Urinary bladder (tissue), 4 donors: ENCODE measurements at places on chromosomes 6 and 20. TPM values are rescaled to one million over a fixed set of nuclear protein-coding genes. Genes with fewer than 3 reads are reported as not detected.

DNA sequence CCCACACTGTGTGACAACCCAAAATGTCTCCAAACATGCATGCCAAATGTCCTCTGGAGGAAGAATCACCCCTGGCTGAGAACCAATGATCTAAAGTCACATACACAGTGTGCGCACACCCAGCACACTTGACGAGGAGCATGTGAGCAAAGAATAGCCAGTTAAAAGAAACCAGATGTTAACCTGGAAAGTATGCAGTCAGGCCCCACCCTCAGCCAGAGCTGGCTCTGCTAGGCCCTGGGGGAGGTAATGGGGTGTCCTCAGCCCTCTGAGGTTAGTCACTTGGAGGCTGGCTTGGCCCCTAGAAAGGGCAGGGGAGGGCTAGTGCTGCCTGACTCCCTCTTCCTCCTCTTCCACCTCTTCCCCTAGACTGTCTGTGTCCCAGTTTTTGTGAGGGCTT, 15.2 kb upstream of the GUCA1A start:
- DNase-seq = no peak

DNA sequence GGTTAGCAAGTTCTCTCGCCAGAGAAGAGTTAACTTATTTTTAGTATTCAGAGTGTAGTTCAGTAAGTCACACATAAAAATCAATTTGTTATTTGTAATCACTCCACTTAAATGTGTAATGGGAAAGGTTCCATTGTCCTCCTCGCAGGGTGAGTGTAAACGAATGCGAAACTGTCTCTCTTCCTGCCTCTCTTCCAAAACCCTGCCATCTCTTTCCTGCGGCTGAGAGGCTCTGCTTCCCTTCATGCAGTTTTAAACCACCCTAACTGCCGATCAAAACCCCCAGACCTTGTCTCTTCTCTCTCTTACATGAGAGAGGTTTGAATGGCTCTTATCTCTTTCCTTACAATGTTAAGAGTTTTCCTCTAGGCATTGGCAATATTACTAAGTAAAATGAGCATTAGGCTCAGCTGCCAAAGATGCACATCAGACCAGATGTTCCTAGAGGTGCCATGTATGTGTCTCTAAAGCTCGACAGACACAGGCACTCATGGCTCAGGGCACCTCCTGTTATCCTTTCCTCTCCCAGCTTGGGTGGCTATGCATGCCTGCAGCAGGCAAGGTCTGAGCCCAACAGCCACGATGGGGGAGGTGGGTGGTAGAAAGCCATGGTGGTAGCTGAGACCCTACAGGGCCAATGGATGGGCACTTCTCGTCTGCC, 91.2 kb downstream of the JARID2 start:
- no peak for DNase-seq

DNA sequence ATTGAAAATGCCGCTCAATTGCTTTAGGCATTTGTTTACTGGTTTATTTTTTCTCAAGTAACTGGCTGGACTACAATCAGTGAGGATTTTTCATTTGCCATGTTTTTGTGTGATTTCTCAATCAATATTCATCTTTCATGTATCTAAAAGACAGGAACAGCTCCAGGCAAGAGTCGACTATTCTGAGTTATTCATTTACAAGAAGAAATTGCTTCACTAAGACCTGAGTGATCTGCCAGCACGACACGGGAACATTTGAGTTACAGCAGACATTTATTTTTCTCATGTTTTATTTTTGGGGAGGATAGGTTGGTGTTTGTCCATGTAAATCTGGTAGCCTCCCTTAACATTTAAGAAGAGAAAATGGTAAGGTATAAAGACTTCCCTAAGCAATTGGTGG, 124.1 kb downstream of the CBLN4 start:
- no peak for DNase-seq

DNA sequence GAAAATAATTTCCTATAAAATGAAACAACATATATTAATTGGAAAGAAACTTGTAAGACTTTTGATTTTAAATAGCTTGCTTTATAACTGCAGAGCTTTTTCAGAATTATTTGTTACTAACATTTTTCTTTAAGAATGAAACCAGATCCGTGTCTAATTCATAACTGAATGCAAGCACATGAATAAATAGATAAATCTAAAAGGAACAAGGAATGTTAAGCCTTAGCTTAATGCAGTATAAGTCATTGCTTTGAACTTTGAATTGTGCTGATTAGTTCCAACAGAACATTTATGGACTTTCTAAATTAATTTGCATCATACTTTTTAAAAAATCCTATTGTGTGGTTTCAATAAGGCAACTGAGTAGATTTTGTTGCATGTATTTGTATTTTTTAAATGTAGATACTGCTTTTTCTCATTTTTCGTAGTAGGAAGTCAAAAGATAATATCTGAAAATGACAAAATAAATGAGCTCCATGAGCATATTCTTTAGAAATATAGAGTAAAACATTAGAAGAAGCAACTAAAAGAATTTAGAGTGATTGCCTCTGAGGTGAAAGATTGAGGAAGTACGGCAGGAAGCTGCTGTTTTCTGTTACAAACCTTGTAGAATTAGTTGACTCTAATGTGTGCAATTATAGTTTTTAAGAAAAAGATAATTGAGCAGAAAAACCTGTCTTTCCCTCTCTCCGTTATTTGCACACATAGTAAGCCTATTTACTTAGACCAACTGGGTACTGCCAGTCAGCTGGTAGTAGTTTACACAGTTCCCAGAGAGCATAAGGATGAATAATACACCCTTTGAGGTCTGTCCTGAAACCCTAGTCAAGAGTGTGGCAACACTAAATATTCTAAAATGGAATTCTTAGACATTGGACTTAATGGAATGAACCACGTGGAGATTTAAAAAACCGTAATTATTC, 32.6 kb upstream of the SLC35D3 start:
- DNase-seq = no peak

DNA sequence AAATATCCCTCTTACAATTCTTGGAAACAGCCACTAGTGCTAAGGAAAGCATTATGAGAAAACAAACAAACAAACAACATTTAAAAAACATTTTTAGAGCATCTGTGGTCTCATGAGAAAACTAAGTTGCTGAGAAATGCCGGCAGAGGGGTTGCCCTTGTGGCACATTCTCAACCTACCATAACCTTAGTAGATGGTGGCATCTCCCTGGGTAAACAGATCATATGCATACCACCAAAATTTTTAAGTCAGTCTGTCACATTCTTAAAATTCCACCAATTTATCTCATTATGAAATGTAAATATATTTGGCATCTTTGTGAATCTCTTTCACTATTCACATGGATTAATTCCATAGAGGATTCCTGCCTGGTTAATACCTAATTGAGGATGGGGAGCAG, 575.7 kb upstream of the MARCKS start:
- DNase-seq = no peak

DNA sequence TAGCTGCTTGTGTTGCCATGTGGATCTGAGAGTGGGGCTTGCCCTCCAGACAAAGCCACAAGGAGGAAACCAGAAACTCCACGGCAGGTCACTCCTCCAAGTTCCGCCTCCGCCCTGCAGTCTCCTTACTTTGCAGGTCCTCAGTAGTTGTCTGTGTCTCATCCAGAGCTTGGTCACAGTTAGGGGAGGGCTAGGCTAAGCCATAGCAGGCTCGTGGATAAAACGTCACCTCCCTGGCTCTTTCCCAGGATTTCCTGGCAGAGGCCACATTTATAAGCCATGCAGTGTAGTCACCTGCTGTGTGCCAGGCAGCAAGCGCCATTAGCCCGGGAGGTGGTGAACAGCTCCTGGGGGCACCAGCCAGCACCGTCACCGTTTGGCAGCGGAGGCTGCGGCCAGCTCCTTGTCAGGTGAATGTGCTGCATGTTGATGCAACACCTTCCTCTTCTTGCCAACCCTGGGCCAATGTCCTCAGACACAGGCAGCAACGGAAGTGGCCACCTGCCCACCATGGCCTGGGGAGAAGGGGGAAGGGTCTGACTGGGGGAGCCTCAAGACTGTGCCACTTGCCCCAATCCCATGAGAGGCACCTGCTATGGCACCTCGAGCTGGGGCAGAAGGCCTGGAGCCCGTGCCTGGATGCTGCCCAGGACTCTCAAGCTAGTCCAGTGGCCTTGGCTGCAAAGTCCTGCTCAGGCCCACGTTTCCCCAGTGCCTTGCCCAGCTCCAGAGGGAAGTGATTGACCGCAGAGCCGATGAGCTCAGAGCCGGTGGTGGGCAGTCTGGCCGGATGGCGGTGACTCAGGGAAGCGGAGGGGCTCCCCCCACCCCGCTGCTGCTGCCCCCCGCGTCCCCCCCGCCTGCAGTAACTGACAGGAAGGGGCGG, 39.0 kb upstream of the SLCO4A1 start:
- DNase-seq = no peak

- no peak for DNase-seq
These were observed 8.4 kb downstream of the FOXS1 start for GRCh38 chr20:31836853-31837608.

- no peak for DNase-seq
These were observed 9.8 kb downstream of the FOXA2 start for GRCh38 chr20:22574545-22575086.

DNA sequence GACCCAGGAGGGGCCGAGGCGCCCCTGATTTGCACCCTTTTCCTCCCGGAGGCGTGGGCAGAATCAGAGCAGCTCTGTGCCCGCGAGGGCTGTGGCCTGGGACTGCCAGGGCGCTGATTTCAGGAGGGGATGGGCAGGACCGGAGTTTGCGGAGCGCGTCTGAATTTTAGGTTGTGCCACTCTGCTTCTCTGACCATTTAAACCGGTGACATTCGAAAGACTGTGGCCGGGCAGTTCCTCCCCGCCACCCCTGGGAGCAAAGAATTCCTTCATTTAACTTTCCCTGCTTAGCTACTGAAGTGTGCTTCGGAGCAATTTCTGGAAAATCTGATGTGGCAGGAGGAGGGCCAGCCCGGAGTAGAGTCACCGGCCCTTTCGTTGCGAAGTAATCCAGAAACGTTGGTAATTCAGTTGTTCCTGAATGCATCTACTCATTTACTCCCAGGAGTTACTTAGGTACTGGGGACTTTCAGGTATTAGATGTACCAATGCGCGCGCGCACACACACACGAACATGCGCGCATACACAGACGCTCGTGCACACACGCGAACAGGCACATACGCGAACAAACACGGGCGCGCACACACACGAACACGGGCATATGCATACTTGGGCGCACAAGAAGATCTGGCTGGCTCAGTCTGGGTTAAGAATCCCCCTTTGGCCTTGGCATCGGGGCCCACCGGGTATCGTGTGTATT, 568 bp downstream of the CCDC170 start:
- no peak for DNase-seq

DNA sequence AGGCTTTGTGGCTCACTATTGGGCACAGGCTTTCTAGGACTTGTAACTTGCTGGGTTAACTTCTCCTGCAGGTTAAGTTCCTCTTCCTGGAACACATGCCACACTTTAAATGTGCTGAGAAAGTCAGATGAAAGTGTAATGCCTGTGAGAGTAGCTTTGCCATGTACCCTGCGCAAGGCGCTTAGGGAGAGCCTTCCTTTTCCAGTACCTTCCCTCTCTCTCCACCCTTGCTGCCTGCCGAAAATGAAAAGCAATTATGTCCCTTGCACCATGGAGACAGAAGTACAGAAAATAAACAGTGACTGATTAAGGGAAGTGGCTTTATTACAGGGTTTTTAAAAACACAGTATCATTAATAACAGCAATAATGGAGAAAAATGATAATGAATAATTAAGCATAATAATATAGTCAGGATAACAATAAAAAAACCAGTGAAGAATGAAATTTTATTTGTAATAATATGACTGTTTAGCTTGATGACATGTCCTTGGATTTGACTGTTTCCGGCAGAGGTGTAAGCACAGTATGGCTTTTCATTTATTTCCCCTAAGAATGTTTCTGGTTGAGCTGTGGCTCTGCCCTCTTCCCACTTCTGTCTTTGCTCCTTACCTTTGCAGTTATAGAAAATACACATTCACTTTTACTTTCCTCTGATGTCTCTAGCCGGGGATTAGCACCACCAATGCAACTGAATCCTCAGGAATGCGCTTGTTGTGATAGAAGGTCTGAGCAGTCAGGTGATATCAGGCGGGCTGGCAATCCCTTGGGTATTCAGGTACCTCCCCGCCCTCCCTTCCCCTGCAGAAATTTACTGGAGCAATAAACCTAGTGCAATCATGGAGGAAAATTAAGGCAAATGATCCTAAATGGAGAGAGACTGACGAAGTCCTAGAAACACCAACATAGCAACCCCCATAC, 472.3 kb upstream of the CITED2 start:
- no peak for DNase-seq

GRCh38 chr6:137543114-137543513, 48.9 kb upstream of the OLIG3 start:
- DNase-seq = no peak

DNA sequence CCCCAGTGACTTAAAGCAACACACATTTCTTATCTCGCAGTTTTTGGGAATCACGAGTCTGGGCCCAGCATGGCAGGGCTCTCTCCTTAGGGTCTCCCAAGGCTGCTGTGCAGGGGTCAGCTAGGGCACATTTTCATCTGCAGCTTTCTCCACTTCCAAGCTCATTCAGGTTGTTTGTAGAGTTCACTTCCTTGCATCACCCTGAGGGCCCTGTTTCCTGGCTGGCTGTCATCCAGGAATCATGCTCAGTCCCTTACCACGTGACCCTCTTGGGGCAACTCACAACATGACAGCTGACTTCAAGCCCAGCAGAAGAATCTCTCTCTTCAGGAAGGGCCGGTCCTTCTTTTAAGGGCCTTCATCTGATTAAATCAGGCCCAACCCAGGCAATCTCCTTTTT, 21.3 kb downstream of the SNAP25 start:
- peak; percentile 26 for DNase-seq

DNA sequence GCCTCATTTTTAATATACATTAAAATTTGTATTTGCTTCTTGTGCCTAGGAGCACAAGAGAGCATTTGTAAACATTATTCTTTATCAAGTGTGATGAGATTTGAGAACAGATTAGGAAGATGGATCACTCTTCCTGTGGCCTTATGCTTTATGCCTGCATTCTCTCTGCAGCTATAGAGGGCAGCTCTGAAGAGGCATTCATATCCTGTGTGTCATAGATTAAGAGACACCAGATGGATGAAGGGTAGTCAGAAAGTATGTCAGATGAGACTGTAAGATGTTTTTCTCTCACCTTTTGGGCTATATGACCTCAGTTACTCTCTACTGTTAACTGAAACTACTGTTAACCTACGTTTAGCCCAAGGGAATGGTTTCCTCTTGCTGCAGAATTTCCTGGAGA, 61.4 kb downstream of the DNAH8 start:
- no peak for DNase-seq

The CDK19 gene
- total RNA-seq = 32.9 TPM

The SLC24A3 gene
- 12.6 TPM for total RNA-seq

The GHRH gene
- total RNA-seq = not detected

The TSBP1 gene
- not detected for total RNA-seq

The TGM3 gene
- total RNA-seq = not detected

The SCRT2 gene
- not detected for total RNA-seq

The NOX3 gene
- total RNA-seq = not detected

The EYS gene
- 4.4 TPM for total RNA-seq

The ZSCAN23 gene
- 15.5 TPM for total RNA-seq
